ENCODE measurements at places on chromosomes 4 and X. TPM values are rescaled to one million over a fixed set of nuclear protein-coding genes. Genes with fewer than 3 reads are reported as not detected.

DNA sequence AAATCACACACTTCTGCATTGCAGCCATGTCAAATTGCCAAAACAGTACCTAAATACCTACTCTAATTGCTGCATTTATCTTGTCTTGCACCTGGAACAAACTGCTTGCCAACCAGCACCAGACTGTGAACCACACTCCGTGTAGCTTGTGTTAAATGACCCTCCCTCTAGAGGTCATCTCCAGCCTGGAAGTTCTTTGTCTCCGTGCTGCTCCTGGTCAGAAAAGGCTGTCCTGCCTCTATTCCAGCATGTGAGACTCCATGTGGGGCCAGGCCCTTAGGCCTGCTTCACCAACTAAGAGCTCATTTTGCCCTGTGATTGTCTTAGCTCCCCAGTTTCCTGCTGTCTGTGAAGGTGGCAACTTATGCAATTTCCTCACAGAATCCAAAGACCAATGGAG is 28.3 kb downstream of the CNGA2 start:
- no peaks in the 10 kb centered on the region for H3K4me1 ChIP-seq
- no peaks in the 10 kb centered on the region for H3K36me3 ChIP-seq
- no peak overlapping the region for H3K4me3 ChIP-seq
- DNase-seq, result no peak

GRCh38 chrX:37603938-37604409 is 32.5 kb downstream of the LANCL3 start:
- H3K27ac ChIP-seq, result no peak overlapping the region
- no peak overlapping the region for H3K4me3 ChIP-seq

DNA sequence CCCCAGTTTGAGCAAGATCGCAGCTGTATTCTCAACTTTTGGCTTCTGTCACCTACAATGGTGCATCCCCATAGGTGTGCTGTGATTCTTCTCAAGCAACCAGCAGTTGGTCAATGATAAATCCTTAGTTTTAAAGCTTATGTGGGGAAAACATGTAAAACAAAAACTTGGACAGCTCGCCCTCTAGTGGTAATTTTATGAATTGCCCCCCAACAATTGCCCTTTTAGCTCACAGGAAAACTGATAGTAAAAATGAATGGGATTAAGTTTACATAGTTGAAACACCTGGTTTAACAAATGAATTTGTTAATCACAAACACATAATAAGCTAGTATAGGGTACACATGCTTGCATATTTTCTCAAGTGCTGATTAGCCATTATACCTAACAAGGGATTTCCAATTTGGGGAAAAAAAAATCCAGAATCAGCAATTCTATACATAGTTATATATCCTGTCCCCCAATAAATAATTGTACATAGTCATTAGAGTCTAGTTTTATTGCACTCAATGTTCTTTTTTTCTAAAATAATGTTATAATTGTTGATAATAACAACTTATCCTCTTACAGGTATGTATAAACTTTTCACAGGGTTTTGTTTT is 30.1 kb downstream of the TEX13A start:
- no peaks in the 10 kb centered on the region for H3K27me3 ChIP-seq
- H3K4me1 ChIP-seq, result no peaks in the 10 kb centered on the region

GRCh38 chrX:143206966-143207365 is 181.2 kb downstream of the SPANXN4 start:
- no peaks in the 10 kb centered on the region for H3K36me3 ChIP-seq
- H3K27ac ChIP-seq, result no peak overlapping the region
- no peak for DNase-seq
- H3K4me1 ChIP-seq, result no peaks in the 10 kb centered on the region
- H3K27me3 ChIP-seq, result no peaks in the 10 kb centered on the region

DNA sequence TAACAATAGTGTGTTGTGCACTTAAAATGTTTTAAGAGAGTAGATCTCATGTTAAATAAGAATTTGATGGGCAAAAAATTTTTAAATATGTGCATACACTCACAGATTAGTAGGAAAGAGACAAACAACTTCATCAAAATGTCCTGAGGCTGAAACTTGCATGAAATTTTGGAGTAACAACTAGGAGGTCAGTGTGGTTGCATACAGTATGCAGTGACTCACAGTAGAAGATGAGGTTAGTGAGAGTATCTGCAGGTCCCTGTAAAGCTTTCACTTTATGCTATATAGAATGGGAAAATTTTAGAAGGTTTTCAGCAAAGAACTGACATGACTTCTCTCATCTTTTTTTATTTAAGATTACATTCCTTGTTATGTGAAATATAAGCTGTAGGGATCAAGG is 453.1 kb upstream of the KLHL4 start:
- no peaks in the 10 kb centered on the region for H3K36me3 ChIP-seq
- H3K4me3 ChIP-seq, result no peak overlapping the region
- H3K4me1 ChIP-seq, result no peaks in the 10 kb centered on the region
- H3K27me3 ChIP-seq, result peaks cover 5% of the 10 kb centered on the region

DNA sequence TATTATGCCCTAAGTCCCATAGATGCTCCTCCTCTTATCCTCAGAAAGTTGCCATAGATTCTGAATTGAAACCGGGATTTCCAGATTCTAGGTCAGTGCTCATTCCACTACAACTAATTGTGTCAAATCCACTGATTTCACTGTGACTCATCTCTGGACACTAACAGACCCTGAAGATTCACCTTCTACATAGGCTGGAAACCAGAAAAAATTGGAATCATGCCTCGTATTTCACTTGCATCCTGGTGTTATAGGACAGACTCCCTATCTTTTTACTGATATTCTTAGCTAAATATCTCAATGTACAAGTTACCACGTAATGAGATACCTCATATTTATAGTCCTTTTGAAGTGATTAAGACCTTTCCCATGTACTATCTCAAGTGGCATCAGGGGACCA is 36.7 kb downstream of the CLNK start:
- no peak overlapping the region for H3K27ac ChIP-seq
- no peak for DNase-seq
- no peaks in the 10 kb centered on the region for H3K36me3 ChIP-seq
- peaks cover 4% of the 10 kb centered on the region for H3K27me3 ChIP-seq
- no peaks in the 10 kb centered on the region for H3K4me1 ChIP-seq
- no peak overlapping the region for H3K4me3 ChIP-seq

JAKMIP1 gene
- polyA plus RNA-seq, result 7.9 TPM

All from immature natural killer cell (primary cell).